ENCODE measurements at places on chromosomes 5 and 9.

- no peak for DNase-seq
These were observed 730 bp downstream of the ZMYND19 start for GRCh38 chr9:137589441-137590122.

GRCh38 chr5:137491121-137491520, 8.0 kb downstream of the SPOCK1 start:
- DNase-seq = no peak

DNA sequence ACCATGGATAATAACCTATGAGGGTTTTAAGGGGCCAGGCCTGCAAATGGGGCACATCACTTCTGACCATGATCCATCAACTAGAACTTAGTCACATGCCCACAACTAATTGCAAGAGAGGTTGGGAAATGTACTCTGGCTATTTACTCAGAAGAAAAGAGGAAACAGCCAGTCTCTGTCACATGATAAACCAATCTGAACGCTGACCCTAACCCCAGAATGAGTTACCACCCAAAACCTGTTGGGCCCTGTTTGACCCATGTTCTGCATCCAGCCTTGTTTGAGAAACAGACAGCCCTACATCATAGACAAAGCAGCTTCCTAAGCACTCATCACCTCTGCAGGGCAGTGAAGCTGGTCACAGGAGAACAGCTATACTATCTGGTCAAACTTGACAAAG, 5.8 kb downstream of the MACROH2A1 start:
- no peak for DNase-seq

GRCh38 chr5:17056141-17056631, 120.1 kb upstream of the MYO10 start:
- DNase-seq = no peak
